ENCODE measurements at places on chromosomes 7 and 10.
A peak's percentile ranks its signal among the peaks of the same experiment; 100 is the strongest.

- DNase-seq, result no peak
Observed at GRCh38 chr10:102140218-102140617, 7.4 kb downstream of the PPRC1 start.

- DNase-seq, result no peak
Observed at GRCh38 chr10:24306507-24306875, 97.6 kb downstream of the KIAA1217 start.

GRCh38 chr7:151312831-151313809 lies 28.5 kb upstream of the NUB1 start:
- no peak for DNase-seq

GRCh38 chr10:30396698-30397097 lies 37.3 kb upstream of the MAP3K8 start:
- DNase-seq, result no peak

DNA sequence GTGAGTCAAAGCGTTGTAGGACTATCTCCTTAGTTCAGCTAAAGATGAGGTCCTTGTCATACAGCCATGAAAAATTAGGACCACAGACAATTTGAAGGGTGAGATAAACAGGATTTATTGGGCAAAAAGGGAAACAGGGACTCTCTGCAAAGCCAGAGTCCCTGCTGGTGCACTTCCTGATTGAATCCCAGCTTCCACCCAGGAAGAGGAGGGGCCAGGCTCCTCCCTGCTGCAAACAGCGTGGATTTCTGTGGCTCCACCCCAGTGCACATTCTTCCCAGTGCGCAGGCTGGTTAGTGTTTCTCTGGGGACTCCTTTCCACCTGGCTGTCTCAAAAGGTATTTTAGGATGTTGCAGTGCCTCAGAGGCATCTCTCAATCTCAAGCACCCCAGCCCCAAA lies 165.4 kb upstream of the YAE1 start:
- no peak for DNase-seq

DNA sequence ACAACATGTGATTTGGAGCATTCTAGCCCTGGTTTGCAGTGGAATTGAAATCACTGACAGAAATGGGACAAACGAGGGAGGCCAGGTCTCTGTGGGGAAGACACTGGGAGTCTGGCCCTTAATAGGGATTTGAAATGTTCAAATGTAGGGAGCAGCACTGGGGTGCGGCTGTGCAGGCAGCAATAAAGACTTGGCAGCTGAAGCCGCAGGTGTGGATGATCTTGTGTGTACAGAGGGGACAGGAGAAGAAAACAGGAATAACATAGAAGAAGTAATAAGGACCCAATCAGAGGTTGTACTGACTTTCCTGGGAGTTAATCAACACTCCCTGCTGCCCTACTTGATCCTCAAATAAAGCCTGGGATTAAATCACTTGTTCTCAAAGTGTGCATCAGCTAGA lies 127.6 kb upstream of the PTN start:
- DNase-seq, result no peak

GRCh38 chr10:77120012-77120411 lies 517.6 kb downstream of the KCNMA1 start:
- no peak for DNase-seq

DNA sequence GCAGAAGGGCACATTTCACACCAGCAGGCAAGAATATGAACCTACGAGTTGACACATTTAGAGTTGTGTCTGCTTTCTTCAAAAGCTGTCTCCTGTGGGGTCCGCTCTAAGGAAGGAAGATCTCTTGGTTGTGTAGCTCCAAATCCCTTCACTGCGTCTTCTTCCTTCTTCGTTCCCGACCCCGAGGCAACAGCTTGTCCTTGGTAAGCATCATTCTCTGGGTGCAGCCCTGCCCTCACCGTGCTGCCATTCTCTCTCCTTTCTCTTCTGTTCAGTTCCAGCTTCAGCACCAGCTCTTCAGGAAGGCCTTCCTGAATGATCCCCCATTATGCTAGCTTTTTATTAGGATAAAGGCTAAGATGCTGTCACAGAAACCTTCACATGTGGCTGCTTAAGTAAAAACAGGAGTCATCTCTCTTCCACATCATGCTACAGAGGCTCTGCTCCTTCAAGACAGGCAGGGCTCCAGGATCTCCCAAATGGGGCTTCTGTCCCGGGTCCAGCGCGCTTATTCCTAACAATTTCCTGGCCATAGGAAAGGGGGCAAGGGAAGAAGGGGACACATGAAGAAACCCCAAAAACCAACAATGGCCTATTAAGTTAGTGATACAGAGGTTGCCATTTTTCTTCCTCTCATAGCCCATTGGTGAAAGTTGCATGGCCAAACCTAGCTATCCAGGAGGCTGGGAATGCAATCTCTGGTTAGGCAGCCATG lies 52.2 kb upstream of the SHH start:
- DNase-seq, result no peak

GRCh38 chr7:75650681-75651080 lies 88.1 kb downstream of the HIP1 start:
- no peak for DNase-seq

- no peak for DNase-seq
Observed at GRCh38 chr7:114874170-114874569, 47.7 kb upstream of the MDFIC start.

DNA sequence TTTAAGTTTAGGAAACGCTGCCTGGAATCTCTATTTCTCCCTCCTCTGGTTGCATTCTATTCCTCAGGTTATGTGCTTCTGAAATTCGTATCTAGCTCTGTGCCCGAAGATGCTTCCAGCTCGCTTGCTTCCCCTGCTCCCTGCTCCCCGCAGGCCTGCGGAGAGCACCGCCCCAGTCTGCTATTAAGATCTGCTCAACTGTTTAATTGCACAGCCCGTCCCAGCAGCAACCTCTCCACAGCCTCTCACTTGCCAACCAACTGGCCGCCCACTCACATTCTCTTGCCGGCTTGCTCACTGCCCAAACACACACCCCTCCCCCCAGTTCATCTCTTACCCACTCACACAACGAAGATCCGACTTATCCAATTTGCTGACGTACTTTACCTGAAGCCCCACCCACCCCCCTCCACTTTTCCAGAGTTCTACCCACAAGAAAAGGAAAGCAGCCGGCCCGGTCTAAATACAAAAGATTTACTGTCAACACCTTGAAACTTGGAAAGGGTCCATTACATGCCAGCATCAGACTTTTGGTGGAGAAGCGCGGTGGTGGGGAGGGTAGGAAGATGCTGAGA lies 167.3 kb upstream of the KLF14 start:
- DNase-seq, result no peak

GRCh38 chr10:22655312-22655981 lies 58.9 kb downstream of the PIP4K2A start:
- no peak for DNase-seq

DNA sequence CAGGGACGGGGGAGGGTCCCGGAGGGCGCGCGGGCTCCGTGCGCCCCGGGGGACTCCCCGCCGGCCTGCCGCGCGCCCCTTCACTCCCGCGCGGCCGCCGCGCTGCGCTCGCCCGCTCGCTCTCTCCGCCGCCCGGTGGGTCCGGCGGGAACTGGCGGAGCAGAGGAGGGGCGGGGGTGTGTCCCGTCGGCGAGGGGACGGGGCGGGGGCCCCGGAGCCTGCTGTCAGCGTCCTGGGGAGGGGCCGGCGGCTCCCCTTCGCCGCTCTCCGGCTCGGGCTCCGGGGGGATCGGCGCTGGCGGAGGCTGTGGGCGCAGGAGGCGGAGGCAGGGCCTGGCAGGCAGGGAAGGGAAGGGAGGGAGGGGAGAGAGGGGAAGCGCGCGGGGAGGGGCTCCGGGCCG lies at the start of gene SH3PXD2A:
TSS of gene SH3PXD2A (minus strand) at position 153 of the 400 bp plus-strand sequence. CDS start 310 bp downstream, outside the sequence.
- no peak for DNase-seq

- DNase-seq, result no peak
Observed at GRCh38 chr10:49748006-49748405, 14.1 kb downstream of the OGDHL start.

DNA sequence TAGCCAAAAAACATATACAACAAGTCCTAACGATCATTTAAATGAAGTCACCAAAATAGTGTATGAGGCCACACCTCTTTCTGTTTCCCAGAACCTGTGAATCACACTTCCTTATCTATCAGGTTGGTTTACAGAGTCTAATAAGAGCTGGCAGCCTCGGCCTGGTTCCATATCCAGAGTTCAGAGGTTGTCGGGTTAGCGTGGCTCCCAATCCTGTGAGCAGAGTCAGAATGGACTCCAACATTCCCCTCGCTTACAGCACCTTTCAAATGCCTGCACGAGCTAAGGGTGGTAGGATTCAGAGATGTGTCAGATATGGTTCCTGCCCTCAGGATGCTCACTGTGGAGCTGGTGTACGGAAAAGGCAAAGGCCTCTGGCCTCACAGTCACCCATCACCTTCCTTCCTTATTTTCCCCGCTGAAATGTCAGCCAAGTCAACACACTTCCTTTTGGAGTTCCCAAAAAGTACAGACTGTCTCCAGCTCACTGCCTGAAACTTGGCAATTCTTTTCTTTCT lies 6.0 kb downstream of the IL15RA start:
- no peak for DNase-seq

GRCh38 chr10:89373916-89374711 lies 3.7 kb upstream of the IFIT1B start:
- DNase-seq, result no peak

DNA sequence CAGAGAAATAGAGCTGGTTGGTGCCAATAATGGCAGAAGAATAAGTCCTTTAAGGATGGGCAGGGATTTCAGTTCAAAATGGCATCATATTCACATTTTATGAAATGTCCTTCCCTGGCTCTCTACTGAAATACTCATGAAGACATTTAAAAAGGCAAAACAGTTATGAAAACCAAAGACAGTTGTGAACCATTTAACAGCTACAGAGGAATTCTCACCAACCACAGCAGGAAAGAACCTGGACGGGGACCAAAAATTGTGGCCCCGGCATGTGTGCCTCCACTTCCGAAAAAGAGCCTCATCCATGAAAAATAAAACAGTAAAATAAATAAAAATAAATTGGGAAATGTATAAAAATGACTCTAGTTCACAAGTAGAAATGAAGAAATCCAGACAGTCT lies 539.5 kb downstream of the SUGCT start:
- DNase-seq, result no peak

DNA sequence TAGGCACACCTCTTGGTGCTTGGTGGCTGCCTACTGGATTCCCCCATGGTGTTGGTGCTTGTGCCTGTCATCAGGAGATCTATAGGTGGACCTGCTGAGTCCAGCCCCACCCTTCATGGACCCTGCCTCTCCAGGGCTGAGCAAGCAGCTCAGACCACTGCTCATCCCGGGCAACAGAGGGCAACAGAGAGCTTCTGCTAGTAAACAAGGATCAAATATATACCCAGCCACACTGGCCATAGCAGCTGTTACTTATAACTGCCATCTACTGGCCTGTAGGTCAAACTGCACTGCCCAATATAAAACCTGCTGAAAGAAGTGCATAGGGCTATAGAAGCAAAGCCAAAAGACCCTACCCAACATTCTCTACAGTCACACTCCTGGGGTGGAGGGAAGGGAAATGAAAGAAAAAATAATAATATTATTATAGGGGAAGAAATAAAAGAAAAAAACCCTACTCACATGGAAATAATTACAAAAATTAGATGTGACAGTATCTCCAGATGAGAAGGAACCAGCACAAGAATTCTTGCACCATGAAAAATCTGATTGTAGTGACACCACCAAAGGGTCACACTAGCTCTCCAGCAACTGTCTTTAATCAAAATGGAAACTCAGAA lies 54.9 kb upstream of the ZNF800 start:
- DNase-seq, result peak; percentile 72
